Hematopoietic multipotent progenitor cell treated with erythropoietin and hydrocortisone succinate and interleukin-3 and kit ligand, for 6 days (in vitro differentiated cells): ENCODE measurements at places on chromosomes 13 and 19.

DNA sequence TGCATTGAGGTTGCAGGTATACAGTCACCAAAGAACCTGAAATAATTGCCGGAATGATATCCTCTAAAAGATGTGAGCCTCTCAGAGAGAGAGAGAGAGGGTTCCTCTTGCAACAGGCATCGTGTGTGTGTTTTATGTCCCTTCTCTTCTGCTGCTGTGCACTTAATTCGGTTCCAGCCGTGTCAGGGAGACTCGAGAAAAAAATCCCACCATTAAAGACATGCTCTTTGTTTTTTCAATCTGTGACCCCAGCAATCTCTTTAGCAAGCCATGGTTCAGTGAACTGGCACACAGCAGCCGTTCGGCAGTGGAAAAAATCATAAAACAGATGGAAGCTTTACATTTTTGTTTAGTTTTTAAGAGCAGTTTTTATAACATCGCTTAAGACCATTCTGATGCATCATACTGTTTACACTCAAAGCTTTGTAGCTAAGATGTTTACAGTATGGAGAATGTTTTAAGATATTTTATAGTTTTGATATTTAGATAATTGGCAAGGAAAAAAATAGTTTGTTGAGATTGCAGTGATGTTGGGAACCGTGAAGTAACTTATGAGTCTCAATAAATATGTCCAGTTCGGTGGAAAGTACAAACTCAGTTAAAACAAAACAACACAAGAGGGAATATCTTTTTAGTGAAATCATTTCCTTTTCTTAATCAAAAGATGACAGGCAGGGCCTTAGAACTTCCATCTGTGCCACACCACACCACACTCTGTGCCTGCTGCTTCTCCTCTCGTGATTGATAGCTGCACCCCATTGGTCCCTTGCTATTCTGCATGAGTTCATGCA, 31.2 kb upstream of the ZNF536 start:
- DNase-seq: no peak

- no peak for DNase-seq
These were observed 231.3 kb downstream of the SLITRK6 start for GRCh38 chr13:85567909-85568308.

DNA sequence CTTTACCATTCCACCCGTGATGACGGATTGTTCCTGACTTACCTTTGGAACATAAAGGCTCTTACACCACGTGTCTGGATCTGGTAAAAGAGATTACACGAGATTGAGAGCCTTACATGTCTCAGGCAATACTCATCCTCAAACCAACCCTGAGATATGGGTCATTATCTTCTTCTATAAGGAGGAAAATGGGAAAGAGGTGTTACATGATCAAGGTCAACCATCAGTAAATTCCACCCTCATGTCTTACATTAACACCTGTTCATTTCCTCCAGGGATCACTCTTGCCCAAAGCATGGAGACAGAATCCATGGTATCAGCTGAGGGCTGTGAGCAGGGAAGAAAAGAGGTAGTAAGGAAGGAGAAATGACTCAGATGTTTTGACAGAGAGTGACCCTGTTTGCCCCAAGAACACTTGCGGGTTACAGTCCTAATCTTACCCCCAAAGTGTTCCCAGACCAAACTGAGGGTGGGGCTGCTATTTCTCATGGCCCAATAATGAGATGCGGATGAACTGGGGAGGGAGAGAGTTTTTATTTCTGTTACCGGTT, 19.6 kb downstream of the LILRB4 start:
- DNase-seq: no peak

- peak; percentile 34 for DNase-seq
These were observed 556.3 kb upstream of the ARGLU1 start for GRCh38 chr13:107124129-107124718.

GRCh38 chr13:46345866-46346265, 41.2 kb downstream of the RUBCNL start:
- DNase-seq: no peak

GRCh38 chr13:107066355-107066754, 498.4 kb upstream of the ARGLU1 start:
- no peak for DNase-seq

DNA sequence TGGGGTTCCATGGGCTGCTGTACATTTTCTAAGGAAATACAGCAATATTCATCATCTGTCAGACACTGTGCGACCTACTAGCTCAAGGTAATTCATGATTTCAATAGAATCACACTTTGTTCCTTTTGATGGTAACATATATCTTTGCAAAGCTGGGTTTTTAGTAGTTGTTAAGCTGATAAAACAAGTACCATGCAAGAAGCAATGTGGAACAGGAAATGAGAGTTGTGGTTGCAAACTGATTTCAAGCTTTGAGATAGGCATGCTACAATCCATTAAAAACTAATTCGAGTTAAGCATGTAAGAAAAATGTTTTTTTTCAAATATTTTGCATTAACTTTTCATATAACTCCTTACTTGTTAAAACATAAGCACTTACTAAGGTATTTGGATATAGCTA, 6.8 kb upstream of the MBNL2 start:
- no peak for DNase-seq

DNA sequence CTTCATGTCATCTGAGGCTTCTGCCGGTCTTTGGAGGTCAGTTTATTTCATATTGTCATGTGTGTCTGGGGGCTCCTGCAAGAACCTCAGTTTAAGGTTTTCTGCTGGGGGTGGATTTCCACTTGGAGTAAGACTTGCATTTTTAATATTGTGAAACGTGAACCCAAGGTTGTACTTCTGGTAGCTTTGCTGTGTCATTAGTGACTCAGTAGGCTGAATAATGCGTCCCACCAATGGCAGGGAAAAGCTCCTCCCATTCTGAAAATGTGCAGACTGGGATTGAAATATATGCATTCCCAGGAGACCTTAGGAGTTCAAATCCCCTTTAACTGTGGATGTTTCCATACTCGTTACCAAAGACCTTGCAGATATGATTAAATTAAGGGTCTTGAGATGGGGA, 46.2 kb downstream of the ING1 start:
- DNase-seq: no peak

DNA sequence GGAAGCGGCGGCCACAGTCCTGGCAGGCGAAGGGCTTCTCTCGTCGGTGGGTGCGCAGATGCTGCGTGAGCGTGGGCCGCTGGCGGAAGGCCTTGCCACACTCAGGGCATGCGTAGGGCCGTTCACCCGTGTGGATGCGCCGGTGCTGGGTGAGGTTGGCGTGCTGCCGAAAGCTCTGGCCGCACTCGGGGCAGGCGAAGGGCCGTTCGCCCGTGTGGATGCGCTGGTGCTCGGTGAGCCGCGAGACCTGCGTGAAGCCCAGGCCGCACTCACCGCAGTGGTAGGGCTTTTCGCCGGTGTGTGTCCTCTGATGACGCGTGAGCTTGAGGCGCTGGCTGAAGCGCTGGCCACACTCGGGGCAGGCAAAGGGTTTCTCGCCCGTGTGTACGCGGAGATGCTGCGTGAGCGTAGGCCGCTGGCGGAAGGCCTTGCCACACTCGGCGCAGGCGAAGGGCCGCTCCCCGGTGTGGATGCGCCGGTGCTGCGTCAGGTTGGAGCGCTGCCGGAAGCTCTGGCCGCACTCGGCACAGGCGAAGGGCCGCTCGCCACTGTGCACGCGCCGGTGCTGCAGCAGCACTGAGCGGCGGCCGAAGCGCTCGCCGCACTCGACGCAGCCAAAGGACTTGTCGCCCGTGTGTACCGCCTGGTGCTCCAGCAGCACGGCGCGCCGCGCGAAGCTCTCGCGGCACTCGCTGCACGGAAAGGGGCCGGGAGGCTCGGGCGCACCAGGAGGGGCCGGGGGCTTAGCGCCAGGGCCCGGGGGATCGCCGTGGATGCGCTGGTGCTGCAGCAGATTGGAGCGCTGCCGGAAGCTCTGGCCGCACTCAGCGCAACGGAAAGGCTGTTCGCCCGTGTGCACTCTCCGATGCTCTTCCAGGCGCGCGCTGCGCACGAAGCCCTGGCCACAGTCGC, 4.0 kb upstream of the UBE2M start:
- peak; percentile 64 for DNase-seq

DNA sequence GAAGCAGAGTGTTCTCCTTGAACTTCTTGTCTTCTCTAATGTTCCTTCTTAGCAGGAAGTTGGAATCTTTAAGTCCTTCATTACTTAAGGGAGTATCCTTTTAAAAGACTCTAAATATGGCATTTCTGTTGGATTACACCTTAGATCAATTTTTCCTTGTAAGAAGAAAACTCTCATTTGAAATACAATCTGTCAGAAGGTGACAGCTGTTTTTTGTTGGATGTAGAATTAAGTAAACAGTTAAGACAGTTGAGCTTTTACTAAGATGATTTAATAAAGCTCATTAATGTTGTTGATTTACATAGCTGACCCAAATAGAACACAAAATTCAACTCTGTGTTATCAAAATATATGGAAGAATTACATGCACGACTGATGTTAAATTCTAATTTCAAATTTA, 16.7 kb upstream of the MBNL2 start:
- no peak for DNase-seq

DNA sequence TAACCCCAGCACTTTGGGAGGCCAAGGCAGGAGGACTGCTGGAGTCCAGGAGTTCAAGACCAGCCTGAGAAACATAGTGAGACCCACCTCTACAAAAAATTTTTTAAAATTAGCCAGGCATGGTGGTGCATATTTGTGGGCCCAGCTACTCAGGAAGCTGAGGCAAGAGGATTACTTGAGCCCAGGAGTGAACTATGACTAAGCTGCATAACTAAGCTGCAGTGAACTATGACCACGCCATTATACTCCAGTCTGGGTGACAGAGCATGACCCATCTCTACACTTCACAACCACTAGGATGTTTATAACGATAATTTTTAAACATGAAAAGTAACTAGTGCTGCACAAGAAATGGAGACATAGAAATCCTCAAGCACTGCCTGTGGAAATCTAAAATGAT, 352.7 kb upstream of the SGCG start:
- no peak for DNase-seq

- peak; percentile 87 for DNase-seq
These were observed 609 bp downstream of the ZAR1L start for GRCh38 chr13:32314271-32315237.

DNA sequence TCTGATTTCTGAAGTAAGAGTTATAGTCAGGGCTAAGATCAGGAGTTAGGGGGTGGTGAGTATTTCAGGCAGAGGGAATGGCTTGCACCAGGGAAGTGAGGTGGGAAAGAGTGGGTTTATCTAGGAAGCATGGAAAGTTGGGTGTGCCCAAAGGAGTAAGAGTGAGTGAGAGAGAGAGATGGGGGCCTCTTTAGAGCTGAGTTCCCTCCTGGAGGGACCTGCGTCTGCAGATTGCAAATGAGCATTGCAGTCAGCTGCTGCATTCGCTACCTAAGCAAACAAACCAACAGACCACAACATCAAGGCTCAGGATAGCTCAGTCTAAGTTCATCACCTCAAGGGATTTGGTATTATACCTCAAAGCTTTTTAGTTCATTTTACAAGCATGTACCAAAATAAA, 405.8 kb downstream of the FGF9 start:
- no peak for DNase-seq

- DNase-seq: peak; percentile 45
These were observed 46.4 kb upstream of the SHKBP1 start for GRCh38 chr19:40530091-40530901.

DNA sequence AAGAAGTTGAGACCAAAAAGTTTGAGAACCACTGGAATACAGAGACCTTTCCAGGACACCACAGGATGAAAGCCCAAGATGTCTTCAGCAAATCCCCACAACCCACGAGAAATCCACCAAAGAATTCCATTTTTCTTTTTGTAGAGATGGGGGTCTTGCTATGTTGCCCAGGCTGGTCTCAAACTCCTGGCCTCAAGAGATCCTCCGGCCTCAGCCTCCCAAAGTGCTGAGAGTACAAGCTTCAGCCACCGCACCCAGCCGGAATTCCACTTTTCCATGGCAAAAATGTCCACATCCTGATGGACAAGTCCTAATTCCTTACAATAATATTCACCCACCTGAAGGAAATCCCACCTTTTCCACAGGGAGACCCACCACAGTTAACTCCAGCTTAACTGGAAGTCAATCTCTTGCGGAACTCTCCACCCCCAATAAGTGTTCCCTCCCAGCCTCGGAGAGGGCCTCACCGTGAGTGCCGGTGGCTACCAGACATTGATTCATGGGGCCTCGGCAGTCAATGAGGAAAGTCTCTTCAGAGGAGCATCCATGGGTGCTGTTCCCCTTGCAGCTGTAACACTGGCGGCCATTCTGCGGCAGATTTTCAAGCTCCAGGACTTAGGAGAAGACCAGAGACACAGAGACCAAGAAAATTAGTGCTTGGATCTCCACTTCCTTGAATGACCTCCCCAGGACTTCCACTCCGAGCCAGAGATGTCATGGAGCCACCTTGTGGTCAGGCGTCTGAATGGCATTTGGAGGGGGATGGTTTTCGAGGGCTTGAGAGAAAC, 12.3 kb upstream of the CADM4 start:
- DNase-seq: peak; percentile 89

DNA sequence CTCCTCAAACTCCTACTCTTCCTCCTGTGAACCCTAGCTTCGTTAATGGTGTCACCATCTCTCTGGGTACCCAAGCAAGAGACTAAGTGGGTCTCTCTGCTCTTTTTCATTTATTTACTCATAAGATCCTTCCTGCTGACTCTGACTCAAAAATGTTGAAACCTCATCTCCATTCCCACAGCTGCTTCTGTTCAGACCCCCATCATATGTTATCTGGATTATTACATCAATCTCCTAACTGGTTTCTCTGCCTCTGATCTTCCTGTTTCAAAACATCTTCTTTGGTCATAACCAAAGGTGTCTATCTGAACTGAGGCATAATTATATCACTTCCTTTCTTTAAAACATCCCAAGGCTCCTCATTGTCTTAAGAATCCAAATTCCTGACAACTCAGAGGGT, 2.0 kb upstream of the MEDAG start:
- DNase-seq: no peak

DNA sequence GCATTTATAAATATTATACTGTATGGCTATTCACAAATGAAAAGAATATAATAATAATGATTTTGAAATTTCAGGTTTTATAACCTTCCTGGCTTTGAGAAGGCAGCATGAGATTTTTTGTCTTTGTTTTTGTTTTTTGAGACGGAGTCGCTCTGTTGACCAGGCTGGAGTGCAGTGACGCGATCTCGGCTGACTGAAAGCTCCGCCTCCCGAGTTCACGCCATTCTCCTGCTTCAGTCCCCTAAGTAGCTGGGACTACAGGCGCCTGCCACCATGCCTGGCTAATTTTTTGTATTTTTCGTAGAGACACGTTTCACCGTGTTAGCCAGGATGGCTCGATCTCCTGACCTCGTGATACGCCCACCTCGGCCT, 64.1 kb downstream of the ZNF429 start:
- DNase-seq: peak; percentile 71

- peak; percentile 65 for DNase-seq
These were observed 13.1 kb downstream of the ATP11A start for GRCh38 chr13:112702986-112703379.
